H4 (cell line): ENCODE measurements at places on chromosomes 7 and 10. TPM values are rescaled to one million over a fixed set of nuclear protein-coding genes. Genes with fewer than 3 reads are reported as not detected.

Gene FIS1
- total RNA-seq = 115 and 118 TPM in 2 replicates

Gene RBP3
- total RNA-seq = not detected in 2 replicates

Gene CSGALNACT2
- 1.6 and 3.9 TPM in 2 replicates for total RNA-seq

Gene ITPRID1
- 0.39 TPM in 1 of 2 replicates, not detected in the other for total RNA-seq

Gene MYPN
- 3.8 and 5.5 TPM in 2 replicates for total RNA-seq

Gene MKLN1
- 17.0 and 25.1 TPM in 2 replicates for total RNA-seq

Gene MUC3A
- total RNA-seq = not detected in 2 replicates

Gene TMEM184A
- 2.3 and 4.4 TPM in 2 replicates for total RNA-seq

Gene NAMPT
- 153 and 193 TPM in 2 replicates for total RNA-seq

Gene AOAH
- total RNA-seq = 27.9 and 29.3 TPM in 2 replicates

Gene PLA2G12B
- not detected in 2 replicates for total RNA-seq

Gene SLC26A3
- not detected in 2 replicates for total RNA-seq

Gene SPDYE6
- total RNA-seq = not detected in 2 replicates

Gene DENND2A
- 0.77 and 1.7 TPM in 2 replicates for total RNA-seq

Gene CRHR2
- total RNA-seq = not detected in 2 replicates

Gene ZNF783
- 0.60 and 0.99 TPM in 2 replicates for total RNA-seq

Gene TSPAN13
- 55.0 and 80.5 TPM in 2 replicates for total RNA-seq

Gene COBL
- total RNA-seq = 0.21 and 0.81 TPM in 2 replicates

Gene SCD
- 458 and 512 TPM in 2 replicates for total RNA-seq

Gene AKR1D1
- not detected in 2 replicates for total RNA-seq

Gene FOXI2
- not detected in 2 replicates for total RNA-seq

Gene TMEM236
- 0.04 TPM in 1 of 2 replicates, not detected in the other for total RNA-seq

Gene CYP3A4
- not detected in 2 replicates for total RNA-seq

Gene PDK4
- total RNA-seq = 0.45 and 1.0 TPM in 2 replicates

Gene TMEM140
- 18.6 and 27.3 TPM in 2 replicates for total RNA-seq

Gene ACSM6
- not detected in 2 replicates for total RNA-seq

Gene KNDC1
- total RNA-seq = 0.39 and 1.6 TPM in 2 replicates

Gene COL26A1
- not detected in 2 replicates for total RNA-seq

Gene HIP1
- 12.9 and 17.5 TPM in 2 replicates for total RNA-seq

Gene PRPS1L1
- not detected in 2 replicates for total RNA-seq

Gene PCLO
- total RNA-seq = 2.4 and 2.7 TPM in 2 replicates
